ENCODE measurements at places on chromosomes 12 and 14. TPM values are rescaled to one million over a fixed set of nuclear protein-coding genes. Genes with fewer than 3 reads are reported as not detected.

DNA sequence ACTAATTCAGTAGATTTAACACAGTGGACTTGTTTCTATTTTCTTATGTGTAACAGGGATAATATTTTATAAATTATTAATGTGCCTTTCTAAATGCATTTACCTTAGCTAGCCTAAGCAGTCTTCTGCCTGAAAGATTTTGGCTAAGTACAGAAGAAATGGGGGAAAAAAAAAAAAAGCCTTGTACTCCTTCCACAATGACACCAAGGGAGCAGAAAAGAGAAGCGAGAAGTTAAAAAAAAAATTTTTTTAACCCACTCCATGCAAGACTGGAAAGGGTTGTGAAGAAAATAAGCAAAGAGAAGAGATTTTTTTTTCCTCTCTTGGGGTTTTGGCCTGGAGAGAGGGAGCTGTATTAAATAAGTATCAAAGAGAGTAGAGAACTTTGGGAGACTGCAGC lies 28.7 kb downstream of the NELL2 start:
- no peak for DNase-seq

GRCh38 chr14:61468063-61468825 lies 146.9 kb downstream of the PRKCH start:
- no peak for DNase-seq

- no peak for DNase-seq
These were observed 57.2 kb downstream of the SYNE2 start for GRCh38 chr14:63909984-63910383.

DNA sequence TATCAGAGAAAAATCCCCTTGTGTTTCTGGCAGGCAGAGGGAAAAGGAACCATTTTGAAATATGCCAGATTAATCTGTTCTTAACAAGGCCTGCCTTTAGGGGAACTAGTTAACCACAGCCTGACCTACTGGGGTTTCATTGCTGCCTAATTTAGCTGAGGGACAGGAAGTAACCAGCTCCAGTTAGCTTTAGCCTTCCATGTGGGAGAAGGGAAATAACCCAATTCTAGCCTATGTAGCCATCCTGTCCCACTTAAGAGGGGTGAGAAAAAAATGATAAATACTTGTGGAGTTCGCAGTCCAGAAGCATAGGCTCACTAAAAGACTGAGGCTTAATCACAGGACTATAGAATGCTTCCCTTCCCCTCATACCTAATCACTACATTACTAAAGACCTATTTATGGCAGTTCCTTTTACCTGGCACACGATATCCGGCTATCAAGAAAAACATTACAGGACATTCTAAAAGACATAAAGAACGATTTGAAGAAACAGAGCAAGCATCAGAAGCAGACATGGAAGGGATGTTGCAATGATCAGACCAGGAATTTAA lies 22.8 kb downstream of the COX8C start:
- DNase-seq: no peak

- DNase-seq: no peak
These were observed 58.0 kb upstream of the FAM222A start for GRCh38 chr12:109655578-109655977.

- DNase-seq: no peak
These were observed 13.0 kb upstream of the DHRS7 start for GRCh38 chr14:60178164-60178563.

DNA sequence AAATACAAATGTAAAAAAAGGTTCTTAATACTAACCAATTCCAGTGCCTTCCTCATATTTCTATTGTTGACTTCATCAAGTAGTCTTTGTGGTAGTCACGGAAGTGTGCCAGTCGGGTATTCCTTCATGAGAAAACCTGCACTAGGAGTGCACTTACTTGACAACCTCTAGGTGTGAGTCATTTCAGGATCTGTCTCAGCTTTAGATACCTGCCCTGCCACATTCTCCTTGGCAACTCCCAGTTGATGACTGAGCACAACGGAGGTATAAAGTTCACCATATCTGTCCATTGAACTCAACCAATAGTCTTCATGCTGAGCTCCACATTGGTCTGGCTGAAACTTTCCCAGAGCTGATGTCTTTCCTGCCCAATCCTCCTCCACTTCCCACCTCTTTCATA lies 215.7 kb downstream of the SYT10 start:
- no peak for DNase-seq

DNA sequence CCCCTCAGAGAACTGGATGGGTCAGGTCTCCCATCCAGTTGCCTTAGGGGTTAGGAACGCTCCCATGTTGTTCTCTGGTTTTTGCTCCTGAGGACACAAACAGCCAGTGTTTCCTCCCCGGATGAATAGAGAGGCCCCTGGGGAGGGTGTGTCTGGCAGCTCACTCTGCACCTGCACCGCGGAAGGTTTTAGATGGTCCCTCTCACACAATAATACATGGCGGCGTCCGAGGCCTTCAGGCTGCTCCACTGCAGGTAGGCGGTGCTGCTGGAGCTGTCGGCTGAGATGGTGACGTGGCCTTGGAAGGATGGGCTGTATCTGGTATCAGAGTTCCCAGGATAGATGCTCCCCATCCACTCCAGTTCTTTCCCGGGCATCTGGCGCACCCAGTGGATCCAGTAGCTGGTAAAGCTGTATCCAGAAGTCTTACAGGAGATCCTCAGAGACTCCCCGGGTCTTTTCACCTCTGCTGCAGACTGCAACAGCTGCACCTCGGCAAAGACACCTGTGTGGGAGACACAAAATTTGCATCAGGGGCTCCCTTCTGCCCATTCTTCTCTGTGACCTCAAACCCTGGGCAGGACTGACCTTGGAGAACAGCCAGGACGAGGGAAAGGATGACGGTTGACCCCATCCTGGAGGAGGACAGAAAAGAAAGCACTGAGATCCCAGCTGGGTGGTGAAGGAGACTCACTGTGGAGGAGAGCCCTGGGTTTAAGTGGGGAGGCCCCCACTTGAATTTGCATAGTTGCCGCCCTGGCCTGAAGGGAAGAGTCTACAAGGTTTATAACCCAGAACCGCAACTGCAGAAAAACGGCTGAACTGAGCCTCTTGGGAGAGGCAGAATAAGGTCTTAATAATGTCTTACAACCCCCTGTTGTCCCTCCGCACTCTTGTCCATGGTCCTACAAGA lies 1324.8 kb downstream of the TMEM121 start:
- DNase-seq: no peak

DNA sequence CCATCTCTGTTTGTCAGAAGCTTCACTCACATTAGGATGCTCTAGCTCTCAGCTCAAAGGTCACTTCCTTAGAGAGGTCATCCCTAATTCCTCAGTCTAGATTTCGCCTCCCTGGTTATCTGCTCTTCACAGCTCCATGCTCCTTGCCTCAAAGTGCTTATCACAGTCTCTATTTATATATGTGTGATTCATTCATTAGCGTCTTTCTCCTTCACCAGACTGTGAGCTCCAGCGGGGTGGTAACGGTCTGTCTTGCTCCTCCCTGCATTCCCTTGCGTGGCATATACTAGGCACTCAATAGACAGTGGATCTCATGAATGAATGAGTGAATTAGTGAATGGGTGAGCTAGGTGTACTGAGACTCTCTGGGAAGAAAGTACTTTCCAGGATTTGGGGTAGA lies 6.9 kb downstream of the SYNDIG1L start:
- no peak for DNase-seq

DNA sequence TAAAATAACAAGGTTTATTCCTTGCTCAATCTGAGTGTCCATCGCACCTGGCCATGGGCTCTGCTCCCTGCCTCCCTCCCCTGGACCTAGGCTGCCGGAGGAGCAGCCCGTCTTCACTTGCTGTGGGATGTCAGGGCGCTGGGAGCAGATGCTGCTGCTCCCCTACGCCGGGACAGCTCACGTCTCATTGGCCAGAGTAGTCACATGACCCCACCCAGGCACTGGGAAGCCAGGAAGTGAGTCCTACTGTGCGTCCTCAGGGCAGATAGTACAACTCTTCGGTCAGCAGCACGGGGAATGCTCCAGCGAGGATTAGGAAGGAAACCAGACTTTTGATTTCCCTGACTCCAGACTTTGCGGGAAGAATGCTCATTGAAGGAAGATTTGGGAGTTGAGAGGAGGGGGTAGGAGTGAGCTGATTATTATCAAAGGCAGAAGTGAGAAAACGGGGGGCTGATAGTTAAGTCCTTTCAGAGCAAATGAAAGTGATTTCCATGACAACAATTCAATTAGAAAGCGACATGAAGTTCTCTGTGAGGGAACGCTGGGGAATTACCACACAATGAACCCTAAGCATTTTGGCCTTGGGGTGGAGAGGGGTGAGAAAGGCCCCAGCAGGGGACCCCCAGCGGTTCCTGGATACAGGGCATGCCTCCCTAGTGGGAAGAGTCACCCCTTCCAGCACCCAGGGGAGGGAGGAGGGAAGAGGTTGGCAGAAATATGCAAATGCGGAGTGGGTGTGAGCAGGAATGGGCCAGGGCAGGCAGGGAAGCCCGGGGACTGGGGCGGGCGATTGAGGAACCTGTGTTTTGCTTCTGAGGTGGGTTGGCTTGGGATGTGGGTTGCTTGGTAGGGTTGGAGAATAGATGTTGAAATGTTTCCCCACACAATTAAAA lies 215.5 kb downstream of the AACS start:
- no peak for DNase-seq

- DNase-seq: peak; percentile 51
These were observed 608 bp downstream of the PTGES3 start for GRCh38 chr12:56687223-56688128.

GRCh38 chr14:91371011-91371989 lies 46.3 kb downstream of the CCDC88C start:
- no peak for DNase-seq

DNA sequence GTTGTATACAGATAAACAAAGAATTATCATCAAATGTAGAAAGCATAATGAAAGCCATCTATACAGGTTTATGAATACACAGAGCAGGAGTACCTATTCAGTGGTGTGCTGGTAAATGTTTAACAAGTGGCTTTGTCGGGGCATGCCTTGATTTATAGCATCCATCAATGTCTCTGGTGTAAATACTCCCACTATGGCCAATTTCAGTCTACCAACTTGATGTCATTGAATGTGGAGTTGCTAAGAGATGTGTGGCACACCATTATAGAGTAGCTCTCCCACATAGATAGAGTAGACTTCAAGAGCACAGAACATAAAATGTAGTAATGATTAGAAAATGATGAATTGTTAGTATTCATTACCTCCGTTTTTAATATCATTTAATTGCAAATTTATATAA lies 9.3 kb downstream of the GRIP1 start:
- DNase-seq: no peak

DNA sequence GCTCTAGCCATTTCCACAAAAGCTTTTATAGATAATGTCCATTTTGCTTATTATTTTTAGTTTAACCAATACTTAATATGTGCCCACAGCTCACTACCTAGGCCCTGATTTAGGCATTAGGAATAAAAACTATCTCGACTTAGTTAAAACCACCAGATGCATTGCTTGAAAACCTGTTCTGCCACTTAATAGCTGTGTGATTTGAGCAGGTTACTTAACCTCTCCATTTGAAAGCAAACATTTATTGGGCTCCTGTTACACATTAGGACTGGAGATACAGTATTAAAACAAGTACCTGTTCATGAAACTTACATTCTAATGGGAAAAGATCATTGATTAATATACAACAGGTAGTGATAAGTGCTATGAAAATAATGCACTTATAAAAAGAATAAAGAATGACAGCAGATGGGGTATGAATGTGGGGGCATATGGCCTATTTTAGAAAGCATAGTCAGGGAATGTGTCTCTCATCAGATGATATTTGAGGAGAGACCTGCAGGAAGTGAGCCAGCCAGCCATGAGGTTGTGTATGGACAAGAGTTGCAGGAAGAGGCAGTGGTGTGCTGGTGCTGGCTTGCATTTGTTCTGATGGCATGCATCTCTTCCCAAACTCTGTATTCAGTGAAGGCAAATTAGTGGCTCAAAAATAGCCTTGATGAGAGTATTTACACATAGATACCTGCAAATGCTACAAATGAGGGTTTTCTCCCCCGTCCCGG lies 34.3 kb downstream of the NOPCHAP1 start:
- no peak for DNase-seq

- DNase-seq: no peak
These were observed 5.9 kb upstream of the GSC start for GRCh38 chr14:94775871-94776210.

DNA sequence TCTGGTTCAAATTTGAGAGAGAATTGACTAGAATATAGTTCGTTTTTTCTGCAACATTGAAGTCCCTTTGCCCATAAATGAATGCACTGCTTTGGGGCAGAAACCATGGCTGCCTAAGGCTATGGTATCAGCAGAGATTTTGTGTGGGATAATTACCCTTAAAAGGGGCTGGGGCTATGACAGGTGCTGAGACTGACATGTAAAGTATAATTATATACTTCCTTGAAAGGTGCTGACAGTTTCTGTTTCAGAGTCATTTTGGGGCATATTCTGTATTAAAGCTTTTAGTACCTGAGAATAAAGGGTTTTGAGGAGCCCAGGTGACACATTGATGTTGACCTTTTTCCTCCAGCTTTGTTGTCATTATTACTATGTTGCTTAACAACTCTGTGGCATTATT lies 150.3 kb upstream of the PTPRQ start:
- DNase-seq: no peak

DNA sequence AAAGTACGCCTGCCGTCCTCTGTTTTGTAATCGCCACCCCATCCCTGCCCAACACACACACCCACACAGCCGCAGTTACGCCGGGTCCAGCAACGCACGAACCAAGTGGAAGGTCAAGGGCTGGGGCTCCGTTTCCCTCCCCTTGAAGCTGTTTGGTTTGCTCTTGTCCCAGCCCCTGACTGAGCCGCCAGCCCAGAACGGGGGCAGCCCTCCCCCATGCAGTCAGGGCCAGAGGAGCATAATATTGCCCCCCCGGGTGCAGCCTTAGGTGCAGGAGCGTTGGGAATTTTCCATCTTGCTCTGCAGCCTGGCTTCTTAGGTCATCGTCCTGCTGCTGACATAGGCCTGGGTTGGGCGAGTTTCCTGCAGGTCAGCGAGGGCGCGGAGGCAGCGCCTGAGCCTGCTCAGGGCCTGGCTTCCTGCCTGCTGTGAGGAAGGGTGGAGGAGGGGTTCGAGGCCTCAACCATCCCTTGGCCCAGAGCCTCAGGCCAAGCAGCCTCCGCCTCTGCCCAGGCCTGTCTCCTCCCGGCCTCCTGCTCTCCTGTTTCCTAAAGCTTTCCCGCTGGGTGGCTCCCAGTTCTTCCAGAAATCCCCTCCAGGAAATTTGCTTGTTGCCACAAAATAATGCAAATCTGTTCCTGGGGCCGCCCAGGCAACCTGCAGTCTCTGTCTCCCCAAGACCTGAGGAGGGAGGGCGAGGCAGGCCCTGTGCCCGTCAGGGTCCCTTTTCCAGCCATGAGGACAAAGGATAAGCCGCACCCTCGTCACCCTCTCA lies 44.5 kb downstream of the PSMA6 start:
- DNase-seq: peak; percentile 91

The KRT78 gene
- not detected for total RNA-seq

The TAS2R42 gene
- total RNA-seq: not detected

The OR10A7 gene
- not detected for total RNA-seq

The SLC10A1 gene
- 0.86 TPM for total RNA-seq

The INSM2 gene
- total RNA-seq: not detected
